ENCODE measurements at places on chromosomes 11 and 22. TPM values are rescaled to one million over a fixed set of nuclear protein-coding genes. Genes with fewer than 3 reads are reported as not detected.
A peak's percentile ranks its signal among the peaks of the same experiment; 100 is the strongest.

MYRF gene
- total RNA-seq, result 0.23 TPM

OR10D3 gene
- not detected for total RNA-seq

SCARF2 gene
- total RNA-seq, result 35.4 TPM

ANGPTL5 gene
- 1.3 TPM for total RNA-seq

POU2AF1 gene
- total RNA-seq, result 1.2 TPM

MYBPC3 gene
- total RNA-seq, result 0.15 TPM

SPDYC gene
- not detected for total RNA-seq

DNA sequence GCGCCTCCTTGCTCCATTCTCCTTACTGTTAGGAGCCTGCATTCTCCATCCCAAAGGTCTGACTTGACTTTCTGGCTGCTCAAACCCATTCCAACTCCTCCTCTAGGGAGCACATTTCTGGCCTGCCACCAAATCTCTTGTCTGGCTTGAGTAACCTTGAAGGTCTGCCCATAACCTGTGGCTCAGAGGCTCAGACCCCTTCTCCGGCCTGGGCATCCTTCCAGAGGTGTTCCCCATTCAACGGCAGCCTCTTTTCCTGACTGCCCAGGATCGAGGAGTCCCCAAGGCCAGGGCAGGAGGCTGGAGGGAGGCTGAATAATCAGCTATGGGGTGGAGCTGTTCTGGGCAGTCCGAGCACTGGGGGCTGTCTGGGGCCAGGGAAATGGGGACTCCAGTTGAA, 2.2 kb downstream of the RAD9A start:
- DNase-seq, result no peak

DNA sequence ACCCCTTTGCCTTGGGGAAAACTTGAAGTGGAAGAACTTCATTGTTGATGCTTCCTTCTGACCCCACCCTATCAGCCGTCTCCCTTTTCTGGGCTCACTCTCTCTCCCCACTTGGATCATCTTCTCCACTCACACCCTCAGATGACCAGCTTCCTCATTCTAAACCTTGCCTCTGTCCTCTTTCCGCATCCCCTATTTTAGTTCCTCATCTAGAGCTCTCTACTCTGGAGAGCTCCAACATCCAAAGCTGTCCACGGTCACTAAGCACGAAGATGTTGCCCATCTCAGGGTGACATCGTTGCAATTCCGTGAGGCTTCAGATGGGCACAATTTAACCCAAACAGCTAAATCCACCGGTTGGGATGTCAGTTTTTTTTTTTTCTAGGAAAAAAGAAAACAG, 31.6 kb upstream of the ME3 start:
- DNase-seq, result no peak

- peak; percentile 82 for DNase-seq
Measured at GRCh38 chr22:22848364-22848866, 39.2 kb upstream of the IGLL5 start.

GRCh38 chr11:130092661-130093060, 23.0 kb downstream of the APLP2 start:
- no peak for DNase-seq

- no peak for DNase-seq
Measured at GRCh38 chr11:78181185-78181584, 7.2 kb downstream of the KCTD21 start.

- DNase-seq, result no peak
Measured at GRCh38 chr22:44575381-44576268, 77.6 kb upstream of the RTL6 start.

DNA sequence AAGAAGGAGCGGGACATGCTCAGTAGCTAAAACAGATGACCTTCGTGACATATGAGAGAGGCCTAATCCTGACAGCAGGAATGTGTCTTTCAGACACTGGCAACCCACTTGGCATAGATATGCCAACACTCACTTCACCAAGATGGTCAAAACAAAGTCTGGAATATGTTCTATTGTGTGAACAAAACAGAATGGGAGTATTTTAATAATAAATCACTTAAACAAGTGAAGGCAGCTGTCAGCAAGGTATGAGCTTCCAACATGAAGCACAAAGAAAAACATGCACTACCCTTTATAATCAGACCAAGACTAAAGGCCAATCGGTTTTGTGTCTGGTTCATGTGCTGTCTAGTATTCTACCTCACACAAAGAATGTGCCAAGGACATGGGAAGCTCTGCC, 23.1 kb downstream of the CCDC34 start:
- DNase-seq, result no peak

DNA sequence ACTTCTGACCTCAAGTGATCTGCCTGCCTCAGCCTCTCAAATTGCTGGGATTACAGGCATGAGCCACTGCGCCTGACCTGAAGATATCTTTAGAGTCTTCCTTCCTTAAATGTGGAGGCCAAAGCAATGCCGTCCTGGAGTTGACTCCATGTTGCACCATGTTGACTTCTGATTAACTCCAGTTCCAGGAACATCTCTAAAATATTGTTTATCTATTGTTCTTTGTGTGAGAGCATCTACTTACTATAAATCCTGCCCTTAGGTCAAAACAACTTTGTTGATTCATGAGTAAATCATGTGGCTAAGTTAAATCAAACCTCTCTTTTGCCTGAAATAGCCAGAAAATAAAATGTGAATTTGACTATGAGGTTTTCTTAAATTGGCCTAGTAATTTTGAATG, 56.6 kb upstream of the CAPRIN1 start:
- no peak for DNase-seq

GRCh38 chr22:45880091-45880715, 96.8 kb downstream of the WNT7B start:
- DNase-seq, result peak; percentile 20

DNA sequence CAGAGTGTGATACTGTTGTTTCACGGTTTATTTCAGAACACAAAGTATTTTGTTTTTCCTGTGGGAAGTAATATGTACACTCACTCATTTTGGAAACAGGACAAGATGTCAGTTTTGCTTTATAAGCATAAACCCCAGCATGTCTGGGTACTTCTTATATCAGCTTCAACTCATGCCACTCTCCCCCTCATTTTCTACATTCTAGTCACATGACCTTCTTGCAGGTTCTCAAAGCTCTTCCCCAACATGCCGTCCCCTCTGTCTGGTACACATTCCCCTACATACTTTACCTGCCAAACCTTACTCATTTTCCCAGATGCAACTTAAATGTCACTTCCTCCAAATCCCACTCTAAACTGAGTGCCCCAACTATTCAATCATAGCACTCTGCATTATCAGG, 1.6 kb upstream of the CTR9 start:
- DNase-seq, result no peak

DNA sequence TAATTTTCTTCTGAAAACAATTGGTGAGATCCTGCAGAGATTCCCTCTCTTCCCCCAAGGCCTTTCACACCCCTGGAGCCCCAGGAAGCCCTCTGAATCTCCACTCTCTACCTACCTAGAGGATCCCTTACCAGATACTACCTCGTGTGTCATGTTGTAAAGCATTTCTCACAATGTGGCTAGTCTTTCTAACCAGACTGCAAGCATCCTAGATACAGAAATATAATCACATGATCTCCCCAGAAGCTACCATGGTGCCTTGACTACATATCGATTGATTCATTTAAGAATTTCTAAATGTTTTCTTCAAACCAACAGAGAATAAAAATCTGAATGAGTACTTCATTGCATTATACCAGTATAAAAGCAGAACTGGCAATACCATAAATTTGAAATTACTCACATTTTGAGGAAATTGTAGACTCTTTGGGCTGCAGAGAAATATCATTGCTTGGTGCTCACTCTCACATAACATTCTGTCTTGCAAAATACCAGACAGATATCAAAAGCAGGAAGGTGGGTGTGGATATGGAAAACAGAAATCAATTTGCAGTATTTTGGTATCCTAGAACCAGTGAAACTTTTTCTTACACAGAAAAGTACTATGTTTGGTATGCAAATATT, 113.5 kb downstream of the MAML2 start:
- DNase-seq, result no peak

GRCh38 chr11:10856689-10857458, 979 bp downstream of the ZBED5 start:
- no peak for DNase-seq

- DNase-seq, result peak; percentile 55
Measured at GRCh38 chr11:110501428-110501827, 71.7 kb downstream of the FDX1 start.

DNA sequence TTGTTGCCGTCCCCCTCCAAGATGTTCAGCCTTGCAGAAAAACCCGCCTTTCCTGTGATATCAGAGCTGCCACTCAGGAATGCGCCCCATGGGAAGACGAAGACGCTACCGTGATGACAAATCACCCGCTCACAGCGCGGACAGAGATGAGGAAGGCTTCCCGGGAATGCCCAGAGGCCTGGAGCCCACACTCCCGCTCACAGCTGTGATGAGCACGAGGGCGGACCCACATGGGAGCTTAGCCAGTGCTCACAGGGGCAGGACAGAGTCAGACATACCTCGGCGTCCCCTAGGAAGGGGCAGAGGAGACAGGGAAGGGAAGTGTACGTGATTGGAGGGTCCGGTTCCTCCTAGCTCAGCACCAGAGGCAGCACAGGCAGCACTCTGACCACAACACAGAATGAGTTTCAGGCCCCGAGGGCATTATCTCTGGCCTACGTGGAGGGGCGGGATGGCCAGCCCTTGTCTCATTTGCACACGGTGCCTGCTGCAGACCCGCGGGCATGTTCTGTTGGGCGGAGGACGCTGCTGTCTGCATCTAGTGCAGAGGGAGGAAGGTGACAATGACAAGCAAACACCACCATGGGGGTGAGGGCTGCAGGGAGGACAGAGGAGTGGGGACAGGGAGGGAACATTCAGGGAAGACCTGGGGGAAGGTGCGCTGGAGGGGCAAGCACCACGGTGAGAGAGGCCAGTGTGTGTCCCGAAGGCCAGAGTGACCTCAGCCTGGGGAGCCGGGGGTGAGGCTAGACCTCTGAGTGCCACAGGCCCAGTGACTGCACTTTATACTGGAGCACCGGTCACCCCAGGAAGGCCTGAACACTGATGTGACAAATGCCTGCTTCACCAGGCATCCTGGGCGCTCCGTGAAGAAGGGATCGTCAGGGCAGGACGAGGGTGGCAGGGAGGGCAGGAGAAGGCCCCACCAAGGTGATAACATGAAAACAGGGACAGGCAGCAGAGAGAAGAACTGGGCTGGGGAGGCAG, 79.6 kb downstream of the CELSR1 start:
- DNase-seq, result peak; percentile 68

DNA sequence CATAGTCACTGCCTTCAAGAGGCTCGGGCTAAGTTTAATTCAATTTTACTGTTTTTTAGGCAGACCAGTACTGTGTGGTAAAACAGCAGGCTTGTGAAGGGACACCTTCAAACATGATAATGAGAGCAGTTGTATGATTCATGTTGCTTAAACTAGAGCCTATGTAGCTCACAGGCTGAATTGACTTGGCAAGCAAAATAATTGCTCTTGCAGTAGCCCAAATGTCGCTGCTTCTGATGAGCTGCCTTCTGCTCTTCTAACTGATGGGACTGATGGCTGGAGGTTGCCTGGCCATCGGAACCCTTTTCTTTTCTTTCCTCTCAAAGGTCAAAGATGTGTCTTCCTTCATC, 137.6 kb downstream of the MAML2 start:
- DNase-seq, result no peak

GRCh38 chr11:1548221-1549070, 23.6 kb downstream of the DUSP8 start:
- DNase-seq, result peak; percentile 83

GRCh38 chr11:109140857-109141515, 281.0 kb upstream of the C11orf87 start:
- no peak for DNase-seq

- no peak for DNase-seq
Measured at GRCh38 chr11:115498354-115498753, 5.9 kb downstream of the CADM1 start.

DNA sequence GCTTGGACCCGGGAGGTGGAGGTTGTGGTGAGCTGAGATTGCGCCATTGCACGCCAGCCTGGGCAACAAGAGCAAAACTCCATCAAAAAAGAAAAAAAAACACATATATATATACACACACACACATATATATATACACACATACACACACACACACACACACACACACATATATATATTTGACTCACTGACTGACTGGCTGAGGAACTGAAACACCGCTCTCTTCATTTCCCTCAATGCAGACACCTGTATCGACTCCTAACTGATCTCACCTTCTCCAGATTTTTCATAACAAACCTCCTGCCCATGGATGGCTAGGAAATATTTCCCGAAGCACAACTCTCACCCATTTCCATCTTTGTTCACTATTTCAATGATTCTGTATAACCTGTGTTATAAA, 140.7 kb upstream of the ANO3 start:
- DNase-seq, result no peak

DNA sequence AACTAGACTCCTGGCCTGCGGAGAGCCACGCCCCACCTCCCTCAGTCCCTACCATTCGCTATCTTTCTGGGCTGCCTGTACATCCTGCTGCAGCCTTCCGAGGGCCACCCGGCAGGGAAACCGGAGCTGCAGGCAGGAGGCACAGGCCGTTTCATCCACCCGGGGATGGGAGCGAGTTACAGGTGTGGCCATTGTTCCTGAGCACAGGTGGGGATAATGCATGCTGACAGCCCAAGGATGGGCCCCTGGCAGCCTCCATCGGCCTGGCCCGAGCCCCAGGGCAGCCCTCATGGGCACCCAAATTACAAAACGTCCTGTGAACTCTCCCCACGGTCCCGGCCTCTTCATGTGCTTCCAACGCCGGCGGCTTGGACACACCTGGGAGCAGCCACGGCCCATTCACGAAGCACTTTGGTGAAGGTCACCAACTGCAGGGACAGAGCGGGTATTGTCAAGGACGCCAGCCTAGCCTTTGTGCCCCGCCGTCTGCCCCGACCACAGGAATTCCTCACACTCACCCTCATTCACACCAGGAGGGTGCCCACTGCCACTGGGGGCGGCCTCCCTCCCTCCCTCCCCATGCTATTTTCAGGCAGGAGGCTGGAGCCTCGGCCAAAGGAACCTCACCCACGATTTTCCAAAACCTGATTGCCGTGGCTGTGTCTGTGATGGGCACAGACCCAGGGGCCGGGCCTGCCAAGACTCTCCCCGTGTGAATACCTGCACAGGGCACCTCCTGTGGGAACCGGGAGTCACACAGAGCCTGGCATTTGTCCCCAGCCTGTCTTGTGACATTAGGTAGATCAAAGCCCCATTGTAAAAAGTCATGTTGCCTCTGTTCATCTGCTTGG, 42.1 kb upstream of the MYEOV start:
- peak; percentile 58 for DNase-seq

DNA sequence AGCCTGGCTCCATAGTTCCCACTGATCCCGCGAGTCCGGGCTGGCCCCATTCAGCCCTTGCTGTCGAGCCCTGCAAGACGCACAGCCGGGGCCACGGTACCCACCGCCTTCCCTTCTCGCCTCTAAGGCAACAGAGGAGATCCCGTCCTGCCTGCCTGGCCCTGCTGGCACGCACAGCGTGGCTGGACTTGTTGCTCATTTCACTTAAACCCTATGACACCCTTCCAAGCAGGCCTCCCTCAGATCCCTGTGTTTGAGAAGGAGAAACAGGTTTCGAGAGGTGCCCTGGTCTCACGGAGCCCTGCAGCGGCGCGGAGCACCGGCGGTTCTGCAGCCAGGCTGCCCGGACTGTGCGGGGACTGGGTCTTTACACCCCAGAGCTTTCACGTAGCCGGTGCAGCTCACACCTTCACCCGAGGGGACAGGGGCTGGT, 1048.4 kb downstream of the BRD1 start:
- DNase-seq, result peak; percentile 64
